ENCODE measurements at places on chromosomes 1 and 21. TPM values are rescaled to one million over a fixed set of nuclear protein-coding genes. Genes with fewer than 3 reads are reported as not detected.

GRCh38 chr1:32044234-32044633, 28.5 kb upstream of the TMEM39B start:
- DNase-seq = no peak

Gene VWA5B1
- not detected for total RNA-seq

Gene SH2D2A
- total RNA-seq = 2.1 TPM

Gene RRAGC
- 37.6 TPM for total RNA-seq

Gene COA6
- 12.5 TPM for total RNA-seq

Gene GSTM2
- 42.9 TPM for total RNA-seq
